AG09309 (cell line): ENCODE measurements at places on chromosomes 1 and 21.

DNA sequence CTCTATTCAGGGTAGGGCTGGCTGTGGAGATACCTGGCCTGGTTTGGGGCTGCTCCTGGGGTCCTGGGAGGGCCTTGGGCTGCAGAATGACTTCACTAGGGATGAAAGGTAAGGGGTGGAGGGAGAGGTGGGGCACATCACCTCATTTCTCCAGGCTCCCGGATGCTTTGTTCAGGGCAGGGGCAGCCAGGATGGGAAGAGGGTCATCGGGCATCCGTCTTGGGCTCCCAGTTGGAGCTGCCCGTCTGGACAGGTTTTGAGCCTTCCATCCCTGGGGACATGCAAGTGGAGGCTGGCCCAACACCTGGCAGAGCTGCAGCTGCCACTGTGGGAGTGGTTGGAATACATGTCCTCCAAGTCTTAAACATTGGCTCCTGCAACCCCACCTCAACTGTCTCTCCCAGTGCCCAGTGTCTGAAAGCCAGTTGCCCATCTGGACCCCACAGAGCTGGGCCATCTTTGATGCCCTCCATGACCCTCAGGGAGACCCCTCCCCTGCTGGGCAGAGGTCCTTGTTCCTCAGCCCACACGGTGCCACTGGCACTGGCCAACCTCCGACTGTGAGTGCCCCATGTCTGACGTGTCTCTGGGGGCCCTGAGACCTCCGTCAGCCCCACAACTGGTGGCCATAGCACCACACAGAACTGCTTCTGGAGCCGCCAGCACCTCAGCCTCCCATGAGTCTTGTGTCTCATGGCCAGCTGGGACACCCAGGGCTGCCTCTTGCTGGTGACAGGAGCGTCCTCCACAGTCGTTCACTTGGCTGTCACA lies 52.8 kb downstream of the TRIM11 start:
- no peak for DNase-seq

- no peak for DNase-seq
Observed at GRCh38 chr1:100348549-100349144, 3.7 kb upstream of the CDC14A start.

DNA sequence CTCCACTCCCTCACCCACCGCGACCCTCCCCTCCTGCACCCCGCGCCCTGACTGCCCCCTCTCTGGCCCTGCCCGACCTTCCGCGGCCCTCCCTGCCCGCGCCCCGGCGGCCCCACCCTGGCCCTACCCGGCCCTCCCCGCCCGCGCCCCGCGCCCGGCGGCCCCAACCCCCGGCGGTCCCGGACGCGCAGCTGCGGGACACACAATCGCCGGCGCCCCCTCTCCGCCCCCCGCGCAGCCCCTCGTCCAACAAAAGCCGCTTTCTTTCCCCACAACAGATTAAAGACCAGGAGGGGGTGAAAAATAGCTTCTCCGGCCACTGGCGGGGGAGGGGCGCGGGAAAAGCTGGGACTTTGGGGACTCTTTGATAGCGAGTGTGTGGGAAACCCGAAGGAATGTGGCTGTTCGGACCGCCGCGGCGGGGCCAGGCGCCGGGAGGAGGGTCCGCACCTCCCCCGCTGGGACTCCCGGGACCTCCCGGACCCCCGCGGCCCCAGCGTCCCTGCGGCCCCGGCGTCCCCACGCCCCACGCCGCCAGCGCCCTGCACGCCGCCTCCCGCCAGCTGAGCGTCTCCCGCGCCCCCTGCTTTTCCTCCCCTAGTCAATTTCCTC lies 8.8 kb upstream of the ID3 start:
- DNase-seq: no peak

DNA sequence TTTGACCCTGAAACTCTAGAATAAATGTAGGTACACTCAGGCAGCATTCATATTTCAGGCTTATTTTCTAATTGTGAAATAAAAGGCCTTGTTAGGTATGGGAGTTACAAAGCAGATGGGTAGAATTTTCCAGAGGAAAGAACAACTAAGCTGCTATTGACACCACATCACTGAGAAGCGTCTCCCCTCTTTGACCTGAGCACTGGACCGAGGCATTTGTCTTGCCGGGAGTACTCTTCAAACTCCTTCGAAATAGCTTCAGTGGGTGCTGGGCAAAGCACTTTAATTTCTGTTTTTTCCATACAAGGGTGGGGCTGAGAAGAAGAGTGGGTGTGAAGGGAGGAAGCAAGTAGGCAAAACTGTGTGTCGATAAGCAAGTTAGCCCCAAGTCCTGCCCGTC lies 36.4 kb downstream of the ABCA4 start:
- no peak for DNase-seq

DNA sequence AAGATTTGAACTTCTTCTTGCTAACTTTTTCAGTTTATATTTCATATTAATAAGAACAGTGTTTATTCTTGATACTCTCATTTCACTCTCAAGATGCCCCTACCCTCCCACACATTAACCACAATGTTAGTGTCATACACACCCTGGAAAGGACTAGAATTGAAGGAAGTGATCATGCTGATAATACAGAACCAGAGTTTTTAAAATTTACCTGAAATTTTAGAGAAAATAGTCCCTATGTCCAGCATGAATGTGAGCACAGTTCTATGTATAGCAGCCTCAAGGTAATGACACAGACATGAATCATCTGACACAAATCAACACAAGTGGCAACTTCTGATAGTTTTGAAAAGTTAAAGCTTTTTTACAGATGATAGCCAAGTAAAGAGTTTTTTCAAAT lies 26.0 kb downstream of the RGS1 start:
- DNase-seq: no peak

DNA sequence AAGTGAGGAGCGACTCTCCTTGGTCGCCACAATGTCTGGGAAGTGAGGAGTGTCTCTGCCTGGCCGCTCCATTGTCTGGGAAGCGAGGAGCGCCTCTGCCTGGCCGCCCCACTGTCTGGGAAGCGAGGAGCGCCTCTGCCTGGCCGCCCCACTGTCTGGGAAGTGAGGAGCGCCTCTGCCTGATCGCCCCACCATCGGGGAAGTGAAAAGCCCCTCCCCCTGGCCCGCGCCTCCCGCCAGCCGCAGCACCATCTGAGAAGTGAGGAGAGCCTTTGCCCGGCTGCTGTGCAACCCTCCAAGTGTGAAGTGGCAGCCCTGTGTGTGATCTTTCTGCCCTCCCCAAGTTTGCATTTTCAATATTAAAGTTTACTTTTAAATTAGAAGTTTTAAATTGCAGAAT lies 95.0 kb upstream of the PPP2R5A start:
- no peak for DNase-seq

GRCh38 chr21:35198565-35198964 lies 149.5 kb upstream of the RUNX1 start:
- DNase-seq: no peak

- DNase-seq: peak; percentile 37
Observed at GRCh38 chr1:68322837-68323687, 90.7 kb upstream of the WLS start.

- no peak for DNase-seq
Observed at GRCh38 chr1:42145389-42145716, 7.9 kb upstream of the GUCA2B start.

DNA sequence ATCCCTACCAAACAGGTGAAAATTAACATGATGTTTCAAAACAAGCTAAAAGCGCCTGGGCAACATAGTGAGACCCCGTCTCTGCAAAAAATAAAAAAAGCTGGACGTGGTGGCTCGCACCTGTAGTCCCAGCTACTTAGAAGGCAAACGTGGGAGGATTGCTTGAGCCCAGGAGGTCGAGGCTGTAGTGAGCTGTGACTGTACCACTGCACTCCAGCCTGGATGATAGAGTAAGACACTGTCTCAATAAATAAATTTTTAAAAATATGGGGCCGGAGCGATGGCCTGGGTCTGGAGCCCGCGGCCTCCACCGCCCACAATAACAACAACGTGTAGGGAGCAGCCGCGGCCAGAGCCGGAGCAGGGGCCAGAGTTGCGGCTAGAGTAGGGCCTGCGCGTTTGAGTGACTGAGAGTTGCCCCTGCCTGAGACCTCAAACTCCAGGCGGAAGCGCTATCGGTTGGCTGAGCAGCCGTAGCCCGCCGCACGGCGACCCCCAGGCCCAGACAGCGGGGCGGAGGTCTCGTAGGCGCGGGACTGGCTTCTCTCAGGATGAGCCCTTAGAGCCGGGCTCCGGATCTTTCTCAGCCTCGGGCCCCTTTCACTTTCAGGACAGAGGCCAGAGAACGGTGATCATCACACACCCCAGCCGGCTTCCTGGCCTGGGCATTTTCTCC lies 41.4 kb downstream of the ZMYM1 start:
- no peak for DNase-seq

- DNase-seq: peak; percentile 47
Observed at GRCh38 chr1:198121056-198121826, 35.6 kb upstream of the NEK7 start.

DNA sequence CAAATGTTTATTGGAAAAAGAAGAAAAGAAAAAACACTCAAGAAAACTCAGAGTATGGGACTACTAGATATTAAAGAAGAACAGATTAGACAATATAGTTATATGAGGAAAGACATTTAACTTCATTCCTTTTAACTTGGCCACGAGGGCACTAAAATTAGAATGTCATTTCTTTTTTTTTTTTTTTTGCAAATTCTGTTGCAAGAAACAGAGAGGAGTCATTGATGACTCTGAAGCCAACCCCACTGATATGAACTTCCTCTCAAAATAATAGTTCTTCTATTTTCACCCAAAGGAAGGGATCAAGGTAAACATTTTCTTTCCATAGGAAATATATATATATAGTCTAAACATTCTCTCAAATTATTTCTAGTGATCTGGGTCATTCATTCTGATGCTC lies 24.6 kb upstream of the PEX19 start:
- no peak for DNase-seq

- DNase-seq: peak; percentile 54
Observed at GRCh38 chr1:109298666-109299557, 7.9 kb downstream of the MYBPHL start.

GRCh38 chr1:18229625-18230024 lies 122.0 kb downstream of the IGSF21 start:
- DNase-seq: no peak
